CD4-positive, alpha-beta T cell treated with Interleukin-2 at 100 ng/mL for 4 hours (primary cell): ENCODE measurements at places on chromosomes 16 and 17.

DNA sequence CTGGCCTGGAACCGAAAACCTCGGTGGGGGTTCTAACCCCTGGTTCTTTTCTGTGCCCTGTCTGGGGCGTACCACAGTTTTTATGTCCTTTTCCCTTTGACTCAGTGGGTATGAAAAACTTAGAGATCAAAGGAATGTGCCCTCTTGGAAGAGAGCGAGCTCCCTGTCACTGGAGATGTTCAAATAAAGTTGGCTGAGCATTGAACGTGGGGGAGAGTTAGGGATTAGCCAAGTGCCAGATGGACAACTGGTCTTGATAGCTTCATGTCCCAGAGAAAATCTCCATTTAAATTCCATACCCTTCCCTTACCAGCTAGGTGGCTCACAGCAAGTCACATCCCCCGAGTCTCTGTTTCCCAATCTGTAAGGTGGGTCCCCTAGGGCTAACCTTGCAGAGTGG, 9.5 kb downstream of the ADGRG1 start:
- no peak for DNase-seq

DNA sequence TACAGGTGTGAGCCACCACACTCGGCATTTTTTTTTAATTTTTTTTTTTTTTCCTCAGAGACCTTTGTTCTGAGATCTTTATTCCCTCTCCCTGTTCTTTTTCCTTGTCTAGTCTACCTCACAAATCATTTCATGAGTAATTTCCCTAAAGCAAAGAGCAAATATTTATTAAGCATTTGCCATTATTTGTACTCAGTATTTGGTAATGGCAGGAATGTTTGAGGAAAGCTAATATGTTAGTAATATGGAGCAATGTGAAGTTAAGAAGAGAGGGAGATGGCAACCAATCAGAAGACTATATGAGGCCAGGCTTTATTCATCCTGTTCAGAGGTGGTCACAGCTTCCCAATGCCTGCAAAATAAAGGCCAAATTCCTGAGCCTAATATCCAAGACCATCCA, 13.3 kb downstream of the CENPV start:
- no peak for DNase-seq

DNA sequence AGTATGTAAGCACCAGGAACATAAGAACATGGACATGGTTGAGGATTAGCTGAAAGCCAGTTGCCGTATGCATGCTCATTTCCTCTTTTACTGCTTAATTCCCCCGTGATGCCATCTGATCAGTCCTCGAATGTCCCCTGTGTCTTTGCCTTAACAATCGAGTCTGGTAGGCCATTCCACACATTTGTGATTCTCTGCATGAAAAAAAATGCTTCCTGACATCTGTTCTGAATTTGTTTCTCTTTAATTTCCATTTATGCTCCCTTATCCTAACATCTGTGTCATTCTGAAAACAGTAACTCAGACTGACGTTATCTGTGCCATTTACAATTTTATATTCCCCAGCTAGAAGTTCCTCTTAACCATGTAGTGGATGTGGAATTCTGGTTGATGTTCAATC, 158.2 kb upstream of the TOX3 start:
- no peak for DNase-seq

- DNase-seq = no peak
These were observed 540 bp downstream of the PPP4C start for GRCh38 chr16:30076276-30076791.
